ENCODE measurements at places on chromosomes 6 and 20. TPM values are rescaled to one million over a fixed set of nuclear protein-coding genes. Genes with fewer than 3 reads are reported as not detected.

C6orf62 gene
- total RNA-seq, result 89.9 TPM

HSPA1B gene
- total RNA-seq, result 61.4 TPM

GSTA2 gene
- total RNA-seq, result not detected

ARID1B gene
- total RNA-seq, result 21.9 TPM

All from cardiac atrium fibroblast (primary cell).